Head of caudate nucleus (tissue), 42 donors: ENCODE measurements at places on chromosomes 6 and 20.

DNA sequence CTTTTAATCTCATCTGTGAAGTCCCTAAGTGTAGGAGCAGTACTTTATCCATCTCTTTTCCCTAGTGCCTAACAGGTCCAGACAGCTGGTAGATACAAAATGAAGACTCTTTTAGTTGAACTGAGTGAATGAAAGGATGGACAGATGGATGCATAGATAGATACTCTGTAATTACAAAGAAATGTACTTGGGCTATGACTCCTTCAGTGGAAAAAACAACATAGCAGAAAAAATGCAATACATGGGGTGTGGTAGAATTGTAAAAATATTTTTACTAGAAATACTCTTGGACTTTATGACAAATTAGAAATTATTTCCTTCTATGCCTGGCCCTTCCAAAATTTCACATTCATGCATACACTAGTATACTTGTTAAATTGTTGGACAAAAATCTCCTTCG is 29.3 kb downstream of the KCNQ5 start:
- DNase-seq, result no peak

- no peak for DNase-seq
Measured at GRCh38 chr20:8568075-8568474, 436.0 kb downstream of the PLCB1 start.

- no peak for DNase-seq
Measured at GRCh38 chr6:35148167-35148741, 7.1 kb upstream of the TCP11 start.

GRCh38 chr6:88380083-88380482 is 213.9 kb upstream of the CNR1 start:
- DNase-seq, result peak; percentile 42

- DNase-seq, result no peak
Measured at GRCh38 chr6:41441598-41442351, 104.4 kb upstream of the FOXP4 start.

- DNase-seq, result no peak
Measured at GRCh38 chr20:63258781-63259180, 4.5 kb upstream of the NKAIN4 start.
